Stimulated activated CD4-positive, alpha-beta T cell treated with anti-CD3 and anti-CD28 coated beads, Interleukin-4, amount 100 ng/mL, for 1 hour (primary cell): ENCODE measurements at places on chromosomes 5 and 9.

DNA sequence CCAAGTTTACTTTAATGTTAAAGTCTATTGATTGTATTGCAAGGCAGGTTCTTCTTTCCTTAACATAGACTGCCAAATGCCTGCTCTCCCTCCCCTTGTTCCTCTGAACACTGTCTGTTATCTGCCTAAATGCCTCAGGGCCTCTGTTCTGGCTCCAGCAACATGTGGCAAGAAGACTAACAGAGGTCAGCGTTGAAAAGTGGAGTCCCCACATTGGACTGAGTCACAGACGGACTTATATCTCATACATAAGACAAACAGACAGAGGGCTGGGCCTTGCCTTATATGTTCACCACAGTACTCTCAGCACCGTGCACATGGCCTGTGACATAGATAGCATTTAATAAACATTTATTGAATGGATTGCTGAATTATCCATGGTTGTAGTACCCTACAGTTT, 91.4 kb downstream of the TSSK1B start:
- no peak for DNase-seq

DNA sequence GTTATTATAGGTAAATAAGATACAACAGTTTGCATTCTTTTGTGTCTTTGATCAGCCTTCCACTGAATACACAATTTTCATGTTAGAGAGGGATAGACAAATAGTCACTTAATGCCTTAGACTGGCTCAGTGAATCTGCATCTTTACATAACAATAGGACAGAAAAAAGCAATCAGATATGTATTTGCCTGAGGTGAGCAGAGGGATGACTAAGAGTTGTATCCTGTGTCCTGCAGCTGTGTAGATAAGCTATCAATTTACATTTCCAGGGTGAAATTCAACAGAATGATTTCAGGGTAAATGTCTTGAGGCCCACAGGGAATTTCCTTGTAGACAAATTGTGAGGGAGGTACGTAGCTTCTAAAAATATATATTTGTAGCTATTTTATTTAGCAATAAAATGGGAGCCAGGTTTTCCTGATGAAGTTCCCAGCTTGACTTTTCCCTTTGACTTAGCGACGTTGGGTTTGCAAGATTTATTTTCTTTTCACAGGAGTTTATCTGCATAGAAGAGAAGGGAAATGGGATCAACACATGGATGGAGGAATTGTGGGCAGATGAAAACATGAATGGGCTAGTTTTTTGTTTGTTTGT, 586.1 kb upstream of the CDH6 start:
- DNase-seq: no peak

- peak; percentile 45 for DNase-seq
Observed at GRCh38 chr5:6712142-6712576, 1.1 kb upstream of the TENT4A start.

GRCh38 chr9:20507431-20507830, 114.9 kb downstream of the MLLT3 start:
- no peak for DNase-seq

- DNase-seq: no peak
Observed at GRCh38 chr5:21810737-21811316, 1042.3 kb downstream of the CDH12 start.

DNA sequence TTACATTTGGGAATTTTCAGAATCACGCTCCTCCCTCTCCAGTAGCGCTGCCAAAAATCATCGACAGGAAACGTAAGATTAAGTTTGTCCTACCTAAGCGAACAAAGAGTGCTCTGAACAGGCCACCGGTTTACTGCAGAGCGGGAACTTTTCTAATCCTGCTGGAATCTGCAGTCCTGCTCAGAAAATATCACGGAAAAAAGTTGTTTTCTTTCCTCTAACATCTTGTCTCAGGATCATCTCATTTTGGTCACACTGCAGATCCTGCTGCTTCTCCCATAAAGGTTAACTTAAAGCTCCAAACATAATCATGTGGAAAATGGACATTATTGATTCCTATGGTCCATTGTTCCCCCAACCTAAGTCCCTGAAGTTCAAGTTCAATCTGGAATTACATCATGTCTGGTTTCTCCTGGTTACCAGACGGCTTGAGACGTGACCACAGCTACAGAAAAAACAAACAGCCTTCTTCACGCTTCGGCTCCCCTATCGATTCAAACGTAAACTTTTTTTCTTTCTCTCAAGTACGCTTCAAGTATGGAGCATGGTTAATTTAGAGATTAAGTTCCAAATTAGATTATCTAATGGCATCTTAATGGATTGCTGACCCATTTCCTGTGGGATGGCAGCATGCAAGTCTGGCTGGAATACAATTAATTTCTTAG, 217.6 kb downstream of the NFIB start:
- DNase-seq: no peak

- DNase-seq: no peak
Observed at GRCh38 chr5:104111632-104112031, 549.0 kb upstream of the NUDT12 start.

DNA sequence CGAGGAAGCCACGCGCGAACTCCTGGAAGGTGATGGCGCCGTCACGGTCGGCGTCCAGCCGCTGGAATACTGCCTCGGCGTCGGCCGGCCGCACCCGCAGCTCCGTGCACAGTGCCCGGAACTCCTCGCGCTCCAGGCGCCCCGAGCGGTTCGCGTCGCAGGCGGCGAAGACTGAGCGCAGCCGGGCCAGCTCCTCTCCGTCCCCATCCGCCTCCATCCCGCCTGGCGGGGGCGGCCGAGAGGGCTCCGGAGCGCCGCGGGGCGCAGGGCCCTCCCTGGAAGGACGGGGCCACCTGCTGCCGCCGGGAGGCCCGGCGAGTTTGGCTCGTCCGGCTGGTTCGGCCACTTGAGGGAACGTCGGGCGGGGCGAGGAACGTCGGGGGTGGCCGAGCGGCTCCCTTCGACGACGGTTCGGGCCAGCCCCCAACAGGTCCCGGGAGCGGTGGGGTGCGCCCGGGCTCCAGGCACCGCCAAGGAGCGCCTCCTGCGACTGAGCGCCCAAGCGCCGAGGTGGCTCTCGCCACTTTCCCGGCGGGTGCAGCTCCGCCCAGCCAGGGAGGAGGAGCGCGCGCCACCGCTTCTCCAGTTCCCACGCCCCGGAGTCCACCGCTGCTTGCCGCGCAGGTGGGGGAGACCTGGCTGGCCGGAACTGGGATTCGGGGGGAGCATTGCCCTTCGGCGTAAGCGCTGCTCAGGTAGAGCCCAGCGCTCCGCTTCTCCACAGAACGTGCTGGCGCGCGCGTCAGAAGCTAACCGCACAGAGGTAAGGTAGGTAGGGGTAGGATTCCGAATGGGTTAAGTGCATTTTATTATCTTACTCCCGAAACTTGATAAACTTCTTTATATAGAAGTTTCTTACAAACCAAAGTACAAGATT, at the start of gene RASEF:
Gene RASEF (minus strand): TSS at position 492 of the 877 bp plus-strand sequence. CDS start 275 bp downstream, at position 217.
- no peak for DNase-seq

DNA sequence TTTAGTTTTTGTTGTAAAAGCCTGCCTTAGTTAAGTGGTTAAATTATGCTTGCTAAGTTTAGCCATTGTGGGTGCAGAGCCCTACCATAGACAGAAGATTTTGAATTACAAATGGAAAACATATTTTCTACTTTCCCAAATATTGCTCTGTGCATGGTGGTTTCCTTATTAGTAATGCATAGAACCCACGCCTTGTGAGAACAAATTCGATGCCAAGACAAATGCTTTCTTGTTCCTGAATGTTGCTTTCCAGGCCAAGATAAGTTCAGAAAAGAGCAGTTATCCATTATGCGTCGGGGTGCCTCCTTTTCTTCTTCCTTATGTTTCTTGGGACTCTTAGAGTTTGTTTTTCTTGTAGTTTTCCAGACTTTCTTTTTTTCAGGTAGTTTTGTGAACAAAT, 31.0 kb upstream of the GARNL3 start:
- DNase-seq: no peak
